Mesendoderm (in vitro differentiated cells): ENCODE measurements at places on chromosomes 12 and 14.
A peak's percentile ranks its signal among the peaks of the same experiment; 100 is the strongest.

DNA sequence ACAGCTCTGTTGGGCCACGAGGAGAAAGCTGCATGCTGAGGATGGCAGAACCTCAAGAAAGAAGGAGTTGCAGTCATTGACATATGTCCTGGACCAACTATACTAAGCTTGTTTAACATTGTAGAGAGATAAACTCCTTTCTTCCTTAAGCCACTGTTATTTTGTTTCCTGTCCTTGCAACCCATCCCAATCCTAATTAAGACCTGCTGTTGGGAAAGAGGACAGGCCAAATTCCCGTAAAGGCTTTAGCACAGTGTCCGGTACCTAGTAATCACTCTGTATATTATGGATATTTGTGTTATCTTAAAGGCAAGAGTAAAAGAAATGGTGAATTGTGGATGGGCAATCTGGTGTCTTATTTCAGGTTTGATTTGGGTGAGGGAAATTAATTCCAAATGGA is 53.5 kb upstream of the WSCD2 start:
- H3K36me3 ChIP-seq = no peaks in the 10 kb centered on the region
- H3K4me3 ChIP-seq = no peak overlapping the region
- H3K4me1 ChIP-seq = no peaks in the 10 kb centered on the region
- H3K27ac ChIP-seq = no peak overlapping the region
- H3K27me3 ChIP-seq = no peaks in the 10 kb centered on the region
- no peak for DNase-seq

GRCh38 chr12:27652174-27652763 is 44.0 kb upstream of the REP15 start:
- no peak overlapping the region for H3K27ac ChIP-seq
- no peaks in the 10 kb centered on the region for H3K4me1 ChIP-seq
- DNase-seq = peak; percentile 85
- H3K4me3 ChIP-seq = no peak overlapping the region
- H3K36me3 ChIP-seq = no peaks in the 10 kb centered on the region
- no peaks in the 10 kb centered on the region for H3K27me3 ChIP-seq

GRCh38 chr12:19689801-19690472 is 250.6 kb downstream of the AEBP2 start:
- no peaks in the 10 kb centered on the region for H3K4me1 ChIP-seq
- H3K27ac ChIP-seq = no peak overlapping the region
- H3K36me3 ChIP-seq = no peaks in the 10 kb centered on the region
- DNase-seq = no peak

- H3K4me1 ChIP-seq = no peaks in the 10 kb centered on the region
- H3K27ac ChIP-seq = no peak overlapping the region
- no peaks in the 10 kb centered on the region for H3K36me3 ChIP-seq
- H3K27me3 ChIP-seq = no peaks in the 10 kb centered on the region
- no peak overlapping the region for H3K4me3 ChIP-seq
These were observed 48.2 kb upstream of the MAP3K9 start for GRCh38 chr14:70857496-70857890.

- H3K27me3 ChIP-seq = no peaks in the 10 kb centered on the region
- H3K4me3 ChIP-seq = no peak overlapping the region
- no peaks in the 10 kb centered on the region for H3K36me3 ChIP-seq
- H3K27ac ChIP-seq = no peak overlapping the region
These were observed 283.3 kb upstream of the FAR2 start for GRCh38 chr12:28865776-28866175.

DNA sequence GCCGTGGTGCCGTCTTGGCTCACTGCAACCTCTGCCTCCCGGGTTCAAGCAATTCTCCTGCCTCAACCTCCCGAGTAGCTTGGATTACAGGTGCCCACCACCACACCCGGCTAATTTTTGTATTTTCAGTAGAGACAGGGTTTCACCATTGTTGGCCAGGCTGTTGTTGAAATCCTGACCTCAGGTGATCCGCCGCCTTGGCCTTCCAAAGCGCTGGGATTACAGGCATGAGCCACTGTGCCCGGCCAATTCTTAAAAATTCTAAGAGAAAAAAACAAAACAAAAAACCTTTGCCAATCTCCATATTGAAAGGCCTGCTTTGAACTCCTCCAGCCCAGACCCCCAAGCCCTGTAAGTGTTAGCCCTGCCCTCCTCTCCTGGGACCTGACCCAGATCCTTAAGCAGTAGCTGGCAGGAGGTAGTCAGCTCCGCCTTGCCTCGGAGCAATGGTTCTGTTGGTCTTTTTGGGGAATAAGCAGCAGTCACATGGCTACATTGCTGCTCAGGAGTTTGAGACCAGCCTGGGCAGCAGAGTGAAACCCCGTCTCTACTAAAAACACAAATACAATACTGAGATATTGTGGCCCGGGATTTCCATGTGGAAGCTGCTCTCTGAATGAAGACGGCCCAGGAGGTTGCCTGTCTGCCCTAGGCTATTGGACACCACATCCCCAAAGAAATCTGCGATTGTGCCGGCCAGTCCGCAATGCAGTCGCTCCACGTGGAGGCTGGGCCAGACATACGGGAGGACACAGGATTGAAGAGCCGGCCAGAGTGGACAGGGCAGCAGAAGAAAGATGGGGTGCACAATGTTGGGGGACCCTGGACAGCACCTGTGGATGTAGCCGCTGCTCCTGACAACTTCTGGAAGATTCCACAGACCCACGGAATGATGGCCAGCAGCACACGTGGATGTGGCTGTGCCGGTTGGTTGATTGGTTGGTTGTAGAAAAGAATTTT is 28.8 kb upstream of the BEGAIN start:
- peaks cover 2% of the 10 kb centered on the region for H3K4me1 ChIP-seq
- no peak overlapping the region for H3K4me3 ChIP-seq
- no peak for DNase-seq
- H3K27me3 ChIP-seq = no peaks in the 10 kb centered on the region
- no peak overlapping the region for H3K27ac ChIP-seq
- H3K36me3 ChIP-seq = no peaks in the 10 kb centered on the region

DNA sequence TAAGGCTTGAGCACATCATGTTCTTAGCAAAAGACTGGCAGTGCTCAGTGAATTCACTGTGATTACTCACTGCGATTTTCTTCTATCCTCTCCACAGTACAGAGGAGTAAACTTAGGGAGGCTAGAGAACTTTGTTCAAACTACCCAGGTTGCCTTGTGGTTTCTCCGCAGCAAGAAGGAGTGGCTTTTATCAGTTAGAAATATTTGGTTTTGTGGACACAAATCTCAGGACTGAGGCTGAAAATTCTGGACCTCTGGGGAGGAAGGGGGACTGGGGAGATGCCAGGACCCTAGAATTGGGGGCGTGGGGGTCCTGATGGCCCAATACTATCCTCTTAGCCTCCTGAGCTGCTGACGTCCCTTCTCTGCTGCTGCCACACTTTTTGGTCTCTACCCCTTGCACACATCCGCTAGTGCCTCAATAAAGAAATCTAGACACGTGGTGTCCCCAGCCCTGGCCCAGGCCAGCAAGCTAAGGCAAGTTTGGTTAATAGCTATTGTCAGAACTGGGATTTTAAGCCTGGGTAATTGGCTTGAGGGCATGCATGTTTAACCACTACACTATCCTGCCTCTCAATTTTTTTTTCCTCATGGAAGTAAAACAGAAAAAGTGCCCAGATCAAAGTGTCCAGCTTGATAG is 842 bp downstream of the OAS2 start:
- H3K27me3 ChIP-seq = no peaks in the 10 kb centered on the region
- H3K36me3 ChIP-seq = no peaks in the 10 kb centered on the region
- no peak overlapping the region for H3K4me3 ChIP-seq
- DNase-seq = no peak
- H3K27ac ChIP-seq = no peak overlapping the region

DNA sequence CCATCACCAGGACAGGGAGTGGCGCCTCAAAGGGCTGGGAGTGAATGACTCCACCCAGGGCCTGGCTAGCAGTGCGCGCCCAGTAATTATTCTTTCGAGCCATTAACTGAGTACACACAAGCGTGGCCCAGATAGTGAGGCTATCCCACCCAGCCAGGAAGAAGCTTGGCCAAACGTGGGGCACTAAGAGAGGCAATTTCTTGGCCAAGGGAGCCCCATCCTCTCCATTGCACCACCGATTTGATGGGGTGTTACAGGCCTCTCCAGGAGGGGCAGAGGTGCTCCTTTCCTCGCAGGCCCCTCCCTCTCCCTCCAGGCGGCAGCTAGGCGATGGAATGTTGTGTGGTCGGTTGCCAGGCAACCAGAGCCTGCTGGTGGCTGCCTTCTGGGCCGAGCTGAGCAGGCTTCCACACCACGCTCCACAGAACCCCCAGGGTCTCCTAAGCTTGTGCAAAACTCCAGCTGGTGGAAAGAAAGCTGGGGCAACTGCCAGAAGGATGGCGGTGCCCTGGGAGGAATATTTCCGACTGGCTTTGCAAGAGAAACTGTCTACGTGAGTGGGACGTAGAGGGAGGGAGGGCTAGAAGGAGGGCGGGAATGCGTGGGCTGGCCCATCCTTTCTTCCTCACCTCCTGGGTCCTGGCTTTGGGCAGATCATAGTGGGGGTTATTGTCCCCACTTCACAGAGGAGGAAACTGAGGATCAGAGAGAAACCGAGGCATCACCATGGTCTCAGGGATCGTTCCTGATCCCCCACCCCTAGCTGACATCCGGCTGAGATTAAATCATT is at the start of gene CFAP73:
CFAP73 (plus strand) TSS at position 364 of the 790 bp plus-strand sequence; CDS start at position 498, 134 bp downstream.
- no peaks in the 10 kb centered on the region for H3K36me3 ChIP-seq
- DNase-seq = peak; percentile 99
- H3K4me1 ChIP-seq = peaks cover 2% of the 10 kb centered on the region
- H3K27ac ChIP-seq = no peak within 1 kb of the TSS

- DNase-seq = no peak
- no peaks in the 10 kb centered on the region for H3K4me1 ChIP-seq
- H3K36me3 ChIP-seq = no peaks in the 10 kb centered on the region
- H3K27ac ChIP-seq = no peak overlapping the region
- no peaks in the 10 kb centered on the region for H3K27me3 ChIP-seq
These were observed 60.7 kb downstream of the VCPKMT start for GRCh38 chr14:50055461-50056228.

DNA sequence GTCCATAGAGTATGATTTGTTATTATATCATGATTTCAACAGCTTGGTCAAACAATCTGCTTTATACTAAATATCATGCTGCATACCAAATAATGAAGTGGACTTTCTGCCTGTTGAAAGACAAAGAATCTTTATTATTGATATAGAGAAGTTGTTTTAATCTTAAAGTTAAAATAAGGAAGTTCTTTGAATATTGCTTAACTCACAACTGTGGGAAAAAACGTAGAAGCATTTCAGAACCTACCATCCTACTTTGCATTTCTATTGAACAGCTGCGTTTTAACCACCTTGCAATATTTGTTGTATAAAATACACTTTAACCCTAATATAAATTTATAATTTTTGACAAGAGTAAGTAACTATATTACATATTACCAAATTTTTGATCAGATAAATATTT is 22.9 kb upstream of the ARL1 start:
- H3K27ac ChIP-seq = no peak overlapping the region
- H3K4me3 ChIP-seq = no peak overlapping the region
- DNase-seq = no peak
- no peaks in the 10 kb centered on the region for H3K36me3 ChIP-seq
- H3K27me3 ChIP-seq = no peaks in the 10 kb centered on the region

GRCh38 chr14:74549588-74549987 is 56.0 kb downstream of the ISCA2 start:
- H3K4me3 ChIP-seq = no peak overlapping the region
- DNase-seq = peak; percentile 45

GRCh38 chr12:120856980-120857379 is 47.2 kb downstream of the SPPL3 start:
- H3K27ac ChIP-seq = no peak overlapping the region
- H3K4me1 ChIP-seq = no peaks in the 10 kb centered on the region
- H3K27me3 ChIP-seq = no peaks in the 10 kb centered on the region
- peak; percentile 19 for DNase-seq

GRCh38 chr14:77314539-77315457 is 5.9 kb downstream of the POMT2 start:
- H3K36me3 ChIP-seq = no peaks in the 10 kb centered on the region
- peak overlapping the region; percentile 15 for H3K27ac ChIP-seq
- DNase-seq = no peak
- no peak overlapping the region for H3K4me3 ChIP-seq
